ENCODE measurements at places on chromosomes 3 and 15.
A peak's percentile ranks its signal among the peaks of the same experiment; 100 is the strongest.

- DNase-seq: no peak
Observed at GRCh38 chr3:71421820-71422566, 161.5 kb downstream of the FOXP1 start.

GRCh38 chr3:47578119-47578632 is 489 bp downstream of the CSPG5 start:
- DNase-seq: peak; percentile 58

GRCh38 chr15:40278026-40278425 is 4.8 kb downstream of the ANKRD63 start:
- DNase-seq: no peak

DNA sequence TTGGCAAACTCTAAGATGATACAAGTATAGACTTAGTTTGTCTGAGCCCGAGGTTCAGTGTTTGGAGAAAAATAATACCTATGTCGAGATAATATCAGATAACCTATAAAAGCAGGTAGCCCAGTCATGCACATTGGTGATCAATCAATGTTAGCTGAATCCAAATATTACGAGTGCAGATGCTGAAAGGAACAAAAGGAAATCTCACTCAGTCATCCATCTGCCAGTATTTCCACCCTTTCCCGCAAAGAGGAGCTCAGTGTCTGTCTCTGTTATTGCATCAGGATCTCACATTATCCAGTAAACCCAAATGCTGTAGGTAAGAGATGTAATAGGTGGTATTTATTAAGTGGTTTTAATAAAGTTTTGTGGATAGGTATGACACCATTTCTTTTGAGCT is 251.2 kb upstream of the CTDSPL start:
- DNase-seq: no peak

- no peak for DNase-seq
Observed at GRCh38 chr15:62071711-62072308, 5.0 kb downstream of the C2CD4A start.

DNA sequence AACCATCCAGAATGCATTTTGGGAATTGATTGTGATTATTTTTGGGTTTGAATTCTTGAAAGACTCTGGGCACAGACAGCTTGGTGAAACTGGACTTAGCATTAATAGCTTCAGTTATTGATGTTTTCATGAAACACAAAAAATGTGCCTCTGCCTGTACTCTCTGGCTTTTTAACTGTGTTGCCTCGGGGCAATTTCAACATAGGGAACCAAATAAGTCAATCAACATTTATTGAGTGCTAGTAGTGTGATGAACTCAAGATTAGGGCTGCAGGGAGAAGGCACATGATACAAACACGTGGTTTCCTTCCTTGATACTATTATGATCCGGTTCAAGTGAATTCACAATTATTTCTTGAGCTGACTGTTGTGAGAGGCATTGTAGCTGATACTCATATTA is 50.8 kb downstream of the UNC13C start:
- DNase-seq: no peak

- no peak for DNase-seq
Observed at GRCh38 chr15:58222679-58223078, 84.5 kb downstream of the AQP9 start.

DNA sequence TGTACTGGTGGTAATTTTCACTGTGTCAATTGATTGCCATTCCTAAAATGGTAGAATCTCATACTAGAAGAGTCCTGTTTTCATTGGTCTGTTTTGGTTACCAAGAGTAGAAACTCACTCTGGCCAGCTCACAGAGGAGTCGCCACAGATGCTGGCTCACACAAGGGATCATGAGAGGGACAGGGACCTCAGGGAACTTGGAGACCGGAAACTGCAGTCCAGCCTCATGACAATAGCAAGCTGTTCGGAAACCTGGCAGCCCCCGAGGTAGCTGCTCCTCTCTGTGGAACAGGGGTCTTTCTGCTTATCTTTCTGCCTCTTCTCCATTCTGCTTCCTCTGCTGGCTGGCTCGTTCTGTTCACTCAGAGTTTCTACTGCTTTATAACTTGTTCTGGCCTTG is 192.9 kb downstream of the PLCL2 start:
- no peak for DNase-seq

- DNase-seq: no peak
Observed at GRCh38 chr15:67806536-67806935, 18.8 kb upstream of the SKOR1 start.

- peak; percentile 94 for DNase-seq
Observed at GRCh38 chr15:88834211-88834812, 31.1 kb downstream of the ACAN start.

DNA sequence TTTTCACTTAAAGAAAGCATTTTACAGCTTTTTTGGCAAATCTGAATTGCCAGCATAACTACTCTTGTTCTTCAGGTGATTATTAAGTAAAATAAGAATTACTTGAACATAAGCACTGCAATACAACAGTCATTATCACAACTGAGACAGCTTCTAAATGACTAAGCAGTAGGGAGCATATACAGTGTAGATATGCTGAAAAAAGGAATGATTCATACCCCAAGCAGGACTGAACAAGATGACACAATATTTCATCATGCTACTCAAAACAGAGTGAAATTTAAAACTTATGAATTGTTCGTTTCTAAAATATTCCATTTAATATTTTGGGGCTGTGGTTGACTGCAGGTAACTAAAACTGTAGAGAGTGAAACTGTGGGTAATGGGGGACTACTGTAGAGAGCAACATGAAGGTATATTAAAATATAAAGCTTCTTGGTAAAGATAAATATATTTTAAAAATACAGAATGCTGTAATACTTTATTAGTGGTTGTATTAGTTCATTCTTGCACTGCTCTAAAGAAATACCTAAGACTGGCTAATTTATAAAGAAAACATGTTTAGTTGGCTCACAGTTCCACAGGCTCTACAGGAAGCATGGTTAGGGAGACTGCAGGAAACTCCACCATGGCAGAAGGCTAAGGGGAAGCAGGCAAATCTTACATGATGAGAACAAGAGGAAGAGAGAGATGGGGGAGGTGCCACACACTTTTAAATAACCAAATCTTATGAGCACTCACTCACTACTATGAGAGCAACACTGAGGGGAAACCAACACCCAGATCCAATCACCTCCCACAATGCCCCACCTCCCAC is 84.8 kb downstream of the DCLK3 start:
- no peak for DNase-seq

- DNase-seq: no peak
Observed at GRCh38 chr3:197748597-197749314, 927 bp upstream of the FYTTD1 start.

DNA sequence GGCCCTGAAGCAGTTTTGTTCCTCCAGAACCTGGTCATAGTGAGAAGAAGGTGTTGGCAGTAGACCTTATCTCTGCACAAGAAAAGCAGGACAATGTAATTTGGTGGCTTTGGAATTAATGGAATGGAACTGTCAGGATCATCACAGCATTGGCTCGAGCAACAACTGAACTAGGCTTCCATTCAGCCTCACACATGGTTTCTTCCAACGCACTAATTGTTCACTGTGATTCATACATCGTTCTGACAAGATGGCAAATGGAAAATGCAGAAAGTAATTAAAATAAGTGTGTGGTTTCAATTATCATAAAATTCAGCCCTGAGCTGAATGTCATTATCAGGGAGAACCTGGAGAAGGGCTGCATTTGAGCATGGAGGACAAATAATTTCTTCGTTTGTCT is 80.6 kb downstream of the MFSD1 start:
- no peak for DNase-seq

DNA sequence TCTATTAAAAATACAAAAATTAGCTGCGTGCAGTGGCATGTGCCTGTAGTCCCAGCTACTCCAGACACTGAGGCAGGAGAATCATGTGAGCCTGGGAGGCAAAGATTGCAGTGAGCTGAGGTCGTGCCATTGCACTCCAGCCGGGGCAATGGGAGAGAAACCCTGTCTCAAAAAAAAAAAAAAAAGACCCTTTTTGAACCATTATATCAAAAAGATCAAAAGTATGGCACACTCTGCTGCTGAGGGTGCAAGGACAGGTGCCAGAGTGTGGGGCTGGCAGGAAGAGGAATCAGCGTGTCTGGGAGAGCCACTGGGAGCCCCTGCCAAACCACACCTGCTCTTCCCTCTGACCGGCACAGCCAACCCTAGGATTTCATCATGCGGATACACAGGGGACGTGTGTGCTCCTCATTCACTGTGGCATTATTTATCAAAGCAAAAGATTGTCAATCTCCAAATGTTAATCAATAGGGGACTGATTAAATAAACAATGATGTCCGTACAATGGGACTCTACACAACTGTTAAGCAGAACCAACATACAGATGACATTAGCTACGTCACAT is 147.3 kb upstream of the TLE3 start:
- no peak for DNase-seq

- no peak for DNase-seq
Observed at GRCh38 chr3:187183210-187183862, 13.9 kb upstream of the RTP1 start.

DNA sequence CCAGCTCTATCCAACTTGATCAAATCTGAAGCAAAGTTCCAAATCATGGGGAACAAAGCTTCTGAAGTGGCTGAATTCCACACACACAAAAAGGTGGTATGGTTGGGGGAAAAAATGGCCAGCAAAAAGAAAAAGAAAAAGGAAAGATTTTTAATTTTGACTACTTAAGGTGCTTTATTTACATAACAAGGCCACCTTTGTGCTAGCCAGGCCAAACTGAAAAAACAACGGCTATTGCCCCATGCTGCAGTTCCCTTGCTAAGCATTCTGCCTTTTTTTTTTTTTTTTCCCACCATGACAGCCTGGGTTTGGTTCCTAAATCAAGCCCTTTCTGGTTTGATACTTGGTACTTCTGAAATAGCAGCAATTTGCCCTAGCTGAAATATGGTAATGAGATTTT is 66.5 kb upstream of the DAZL start:
- no peak for DNase-seq

DNA sequence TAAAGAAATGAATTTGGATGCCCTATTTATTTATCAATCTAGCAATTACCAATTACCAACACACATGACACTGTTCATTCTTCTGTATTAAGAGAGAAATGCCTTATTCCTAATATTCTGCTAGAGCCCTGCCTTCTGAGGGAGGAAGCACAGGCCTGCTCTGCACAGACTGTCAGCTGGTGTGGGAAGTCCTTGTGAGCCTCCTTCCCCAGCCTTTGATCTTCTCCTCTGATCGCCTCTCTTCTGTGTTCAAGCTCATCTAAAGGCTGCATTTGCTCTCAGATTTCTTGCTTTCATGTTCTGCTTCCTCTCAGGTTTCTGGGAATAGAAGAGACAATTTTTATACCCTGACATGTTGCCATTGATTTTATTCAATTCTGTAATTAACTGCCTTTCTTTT is 290.6 kb upstream of the UMPS start:
- no peak for DNase-seq

DNA sequence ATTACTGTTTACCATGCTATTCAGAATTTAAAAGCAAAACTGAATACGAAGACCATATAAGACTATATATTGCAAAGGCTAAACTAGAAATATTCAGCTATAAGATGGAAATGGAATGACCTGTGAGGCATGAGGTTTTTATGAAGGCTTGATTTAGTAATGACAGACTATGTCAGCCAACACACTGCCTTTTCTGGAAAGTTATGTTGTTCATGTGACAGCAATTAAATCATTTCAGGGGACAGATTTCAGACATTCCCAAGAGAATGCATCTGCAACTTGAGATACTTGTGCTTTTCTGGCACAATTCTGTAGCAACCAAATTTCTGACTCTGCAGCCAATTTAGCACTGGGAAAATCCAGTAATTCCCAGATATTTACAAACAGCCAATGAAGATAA is 8.6 kb upstream of the GATM start:
- no peak for DNase-seq

DNA sequence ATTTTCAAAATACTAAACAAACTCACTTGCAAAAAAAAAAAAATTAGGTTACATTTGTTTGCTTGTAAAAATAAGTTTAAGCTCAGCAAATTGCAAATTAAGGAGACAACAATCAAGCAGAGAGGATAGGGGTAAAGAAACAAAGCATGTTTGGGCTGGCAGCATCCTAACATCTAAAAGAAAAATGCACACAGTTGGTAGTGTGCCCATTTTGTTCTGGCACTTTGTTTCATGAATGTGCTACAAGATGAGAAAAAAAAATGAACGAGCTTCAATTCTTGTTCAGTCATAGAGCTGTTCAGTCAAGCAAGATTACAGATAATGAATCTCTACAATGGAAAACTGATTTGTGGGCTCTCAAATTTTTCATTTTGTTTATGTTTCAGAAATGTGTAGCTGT is 17.7 kb upstream of the ZBBX start:
- no peak for DNase-seq

All from posterior cingulate gyrus (tissue), 11 donors.